ENCODE measurements at places on chromosomes 6 and 20.

DNA sequence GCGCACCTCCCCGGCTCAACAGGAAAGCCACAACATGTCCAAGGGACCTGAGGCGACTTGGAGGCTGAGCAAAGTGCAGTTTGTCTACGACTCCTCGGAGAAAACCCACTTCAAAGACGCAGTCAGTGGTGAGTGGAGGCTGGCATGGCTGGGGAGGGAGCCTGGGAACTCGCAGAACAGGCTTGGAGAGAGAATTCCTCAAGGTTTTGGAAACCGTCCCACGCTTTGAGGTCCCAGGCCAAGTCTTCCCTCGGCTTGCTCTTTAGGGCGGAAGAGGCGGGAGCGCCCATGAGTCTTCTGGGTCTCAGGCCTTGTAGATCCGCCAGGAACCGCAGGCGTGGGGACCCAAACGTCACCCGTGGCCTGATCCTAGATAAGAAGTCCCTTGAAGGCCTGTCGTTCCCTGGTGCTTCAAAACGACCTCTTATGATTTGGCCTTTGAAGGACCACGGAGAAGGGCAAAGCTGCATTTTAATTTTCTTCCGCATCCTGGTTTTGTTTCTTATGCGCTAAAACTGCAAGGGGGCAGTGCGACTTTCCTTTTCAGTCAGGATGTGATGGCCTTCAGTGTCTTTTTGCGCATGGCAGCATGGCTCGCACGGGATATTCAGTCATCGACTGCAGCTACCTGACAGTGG, 2.0 kb downstream of the LAMP5 start:
- DNase-seq: no peak

DNA sequence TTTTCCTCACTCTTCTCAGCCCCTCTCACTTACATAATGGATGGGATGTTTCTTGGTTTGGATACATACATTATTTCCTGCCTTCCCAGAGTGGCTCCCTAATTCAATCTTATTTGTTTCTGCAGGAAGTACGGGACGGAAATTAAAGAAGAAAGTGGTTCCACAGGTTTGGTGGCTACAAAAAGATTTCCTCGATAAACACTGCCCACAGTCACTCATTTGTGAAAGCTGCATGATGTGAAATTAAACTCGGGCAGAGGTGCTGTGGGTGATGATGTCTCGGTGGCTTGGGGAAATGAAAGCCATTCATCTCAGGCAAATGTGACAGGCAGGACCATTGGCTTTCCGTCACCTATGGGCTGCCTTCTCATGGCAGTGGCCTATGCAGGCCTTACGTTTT, 119.5 kb upstream of the KCNG1 start:
- no peak for DNase-seq

DNA sequence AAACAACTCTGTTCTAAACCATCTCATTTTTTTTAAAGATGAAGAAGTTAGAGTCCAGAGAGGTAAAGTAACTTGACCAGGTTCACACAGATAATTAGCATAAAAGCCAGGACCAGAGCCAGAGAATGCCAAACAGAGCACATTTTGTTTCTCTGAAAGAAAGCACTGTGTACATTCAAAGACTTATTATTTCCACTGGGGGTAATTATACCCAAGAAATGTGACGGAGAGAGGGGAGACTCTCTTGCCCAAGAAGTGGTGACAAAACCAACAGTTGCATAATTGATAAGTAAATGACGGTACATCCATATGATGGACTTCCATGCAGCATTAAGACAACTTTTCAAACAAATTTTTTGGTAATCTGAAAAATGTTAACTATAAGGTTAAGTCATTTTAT, 111.6 kb downstream of the RTN4IP1 start:
- no peak for DNase-seq

- DNase-seq: peak; percentile 16
Measured at GRCh38 chr20:1301031-1301529, 27.9 kb downstream of the SDCBP2 start.

- no peak for DNase-seq
Measured at GRCh38 chr6:137978252-137978896, 111.3 kb downstream of the TNFAIP3 start.

- no peak for DNase-seq
Measured at GRCh38 chr6:146408583-146408982, 135.1 kb upstream of the RAB32 start.

- no peak for DNase-seq
Measured at GRCh38 chr6:43671011-43671800, 16.4 kb downstream of the MRPS18A start.

GRCh38 chr6:121868206-121868605, 432.8 kb downstream of the GJA1 start:
- DNase-seq: no peak

GRCh38 chr6:134146268-134147033, 94.0 kb upstream of the SLC2A12 start:
- DNase-seq: no peak

DNA sequence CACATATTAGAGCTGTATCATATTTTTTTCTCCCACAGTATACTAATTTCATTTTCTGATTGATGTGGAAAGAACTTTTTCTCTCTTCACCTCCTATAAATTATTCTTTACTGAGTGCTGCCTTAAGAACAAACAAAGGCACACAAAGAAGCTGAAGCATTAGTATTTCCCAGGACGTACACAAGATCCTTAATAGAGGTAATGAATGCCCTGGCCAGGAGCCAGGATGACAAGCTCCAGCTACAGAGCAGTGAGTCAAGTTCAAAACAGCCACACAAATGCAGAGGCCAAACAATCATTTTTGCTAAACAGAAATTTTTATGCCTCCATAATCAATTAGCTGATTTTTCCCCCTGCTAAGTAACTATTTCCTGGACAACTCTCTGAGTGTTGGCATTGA, 639.6 kb downstream of the EPHA7 start:
- DNase-seq: no peak

- DNase-seq: no peak
Measured at GRCh38 chr20:61558726-61559125, 306.7 kb downstream of the CDH4 start.

- no peak for DNase-seq
Measured at GRCh38 chr20:25011261-25011660, 18.7 kb upstream of the APMAP start.

DNA sequence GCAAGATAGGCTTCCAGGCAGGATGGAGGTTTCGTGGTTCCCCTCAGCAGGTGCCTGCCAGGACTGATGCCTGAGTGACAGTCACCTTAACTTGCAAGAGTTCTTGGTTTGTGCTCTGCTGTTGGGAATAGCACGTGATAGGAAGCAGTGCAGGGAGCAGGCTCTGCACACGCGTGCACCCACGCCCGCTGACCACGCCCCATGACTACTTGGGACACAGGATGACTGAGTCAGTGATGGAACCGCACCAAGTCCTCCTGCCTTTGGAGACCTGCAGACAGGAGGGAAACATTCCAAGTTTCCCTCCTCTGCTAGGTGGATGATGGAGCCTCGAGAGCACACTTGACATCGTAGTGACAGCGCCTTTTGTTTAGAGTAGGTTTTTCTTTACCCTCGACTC, 164.2 kb downstream of the DTNBP1 start:
- DNase-seq: no peak

- no peak for DNase-seq
Measured at GRCh38 chr6:80182308-80182707, 75.8 kb downstream of the BCKDHB start.

DNA sequence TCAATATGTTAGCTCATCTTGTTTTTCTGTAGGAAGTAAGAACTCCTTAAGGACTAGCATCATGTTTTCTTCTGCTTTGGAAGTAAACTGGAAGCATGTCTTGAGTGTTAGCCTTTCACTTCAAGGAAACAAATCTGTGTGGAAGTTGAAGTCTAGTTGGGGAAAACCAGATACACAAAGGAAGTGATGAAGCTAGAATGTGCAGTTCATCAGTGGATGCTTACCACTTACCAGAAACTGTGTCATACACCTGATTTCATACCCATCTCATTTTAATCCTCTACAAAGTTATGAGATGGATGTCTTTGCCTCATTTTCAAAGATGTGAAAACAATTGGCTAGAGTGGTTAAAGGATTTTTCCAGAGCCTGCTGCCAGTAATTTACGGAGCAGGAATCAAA, 75.8 kb downstream of the TMEM170B start:
- no peak for DNase-seq

DNA sequence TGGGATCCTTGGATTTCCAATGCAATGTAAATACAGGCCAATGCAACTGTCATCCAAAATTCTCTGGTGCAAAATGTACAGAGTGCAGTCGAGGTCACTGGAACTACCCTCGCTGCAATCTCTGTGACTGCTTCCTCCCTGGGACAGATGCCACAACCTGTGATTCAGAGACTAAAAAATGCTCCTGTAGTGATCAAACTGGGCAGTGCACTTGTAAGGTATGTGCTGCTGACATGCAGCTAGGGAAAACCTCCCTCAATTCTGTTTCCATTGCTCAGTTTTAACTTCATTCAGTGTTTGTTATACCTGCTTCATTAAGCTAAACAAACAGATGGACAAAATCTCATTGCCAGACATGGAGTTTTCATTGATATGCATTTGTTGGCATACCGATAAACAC, 397.1 kb downstream of the ARHGAP18 start:
- DNase-seq: no peak

DNA sequence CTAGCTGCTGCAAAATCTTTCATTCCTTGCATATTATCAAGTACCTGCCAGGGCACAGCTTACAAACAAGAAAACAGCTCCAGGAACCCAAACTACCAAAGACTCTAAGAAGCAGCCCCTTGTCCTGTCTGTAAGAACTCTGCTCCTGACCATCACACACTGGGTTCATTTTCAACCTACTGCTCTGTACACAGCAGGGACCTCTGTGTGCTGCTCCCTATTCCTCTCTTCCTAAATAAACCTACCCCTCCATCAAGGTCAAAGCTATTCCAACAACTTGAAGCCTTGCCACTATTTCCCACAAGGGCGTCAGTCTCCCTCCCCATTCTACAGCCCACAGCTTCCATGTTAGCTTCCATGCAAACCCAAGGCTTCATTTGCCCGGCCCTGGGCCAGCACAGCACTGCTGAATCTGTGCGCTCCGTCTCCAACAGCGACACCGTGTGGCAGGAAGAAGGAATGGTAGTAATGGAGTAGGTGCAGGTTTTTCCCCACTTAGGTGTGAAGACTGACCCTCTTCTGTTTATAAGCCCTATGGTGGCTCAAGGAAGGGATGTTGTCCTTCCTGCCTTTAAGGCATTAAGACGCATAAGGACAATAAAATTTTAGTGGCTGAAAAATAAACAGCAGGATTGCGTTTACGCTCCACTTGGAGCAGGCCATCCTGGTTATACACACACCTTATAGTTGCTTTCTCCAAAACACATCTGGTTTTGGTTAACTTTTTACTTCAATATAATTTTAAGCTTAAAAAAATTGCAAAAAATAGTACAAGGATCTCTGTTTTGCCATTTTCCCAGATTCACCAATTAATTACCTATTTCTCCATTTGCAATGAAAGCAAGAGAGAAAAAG, 115.2 kb upstream of the NXT1 start:
- peak; percentile 33 for DNase-seq

- no peak for DNase-seq
Measured at GRCh38 chr6:17042422-17043147, 59.3 kb upstream of the STMND1 start.

DNA sequence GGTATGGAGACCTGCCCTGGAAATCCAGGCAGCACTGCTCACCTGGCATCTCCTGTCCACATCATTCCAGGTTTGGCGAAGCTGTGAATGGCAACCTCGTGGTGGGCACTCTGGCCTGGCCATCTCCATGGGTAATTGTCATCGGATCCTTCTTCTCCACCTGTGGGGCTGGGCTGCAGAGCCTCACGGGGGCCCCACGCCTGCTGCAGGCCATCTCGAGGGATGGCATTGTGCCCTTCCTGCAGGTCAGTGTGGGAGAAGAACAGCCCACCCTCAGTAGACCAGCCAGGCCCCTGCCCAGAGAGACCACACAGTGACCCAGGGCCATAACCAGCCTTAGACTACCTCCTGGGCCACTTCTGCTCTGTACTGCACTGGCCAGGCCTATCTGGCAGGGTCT, 15.9 kb downstream of the SLC12A5 start:
- no peak for DNase-seq

GRCh38 chr20:48875914-48876240, 45.6 kb upstream of the ARFGEF2 start:
- DNase-seq: peak; percentile 13

GRCh38 chr6:136739501-136739900, 52.8 kb downstream of the MAP3K5 start:
- DNase-seq: no peak

DNA sequence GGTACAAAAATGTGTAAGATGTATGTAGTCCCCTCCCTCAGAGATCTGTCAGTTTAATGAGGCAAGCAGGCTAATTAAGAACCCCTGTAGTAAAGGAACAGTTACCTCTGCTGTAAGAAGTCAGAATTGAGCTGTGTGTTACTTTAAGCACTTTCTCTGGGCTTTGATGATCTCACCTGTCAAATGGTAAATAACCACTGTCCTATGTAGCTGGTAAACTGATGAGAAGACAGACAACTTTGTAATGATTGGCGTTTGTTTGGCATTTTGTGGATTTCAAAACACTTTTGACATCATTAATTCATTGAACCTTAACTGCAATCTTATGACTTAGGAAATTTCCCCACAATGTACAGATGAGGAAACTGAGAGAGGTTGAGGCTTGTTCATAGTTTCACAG, 55.7 kb downstream of the RALY start:
- DNase-seq: no peak

DNA sequence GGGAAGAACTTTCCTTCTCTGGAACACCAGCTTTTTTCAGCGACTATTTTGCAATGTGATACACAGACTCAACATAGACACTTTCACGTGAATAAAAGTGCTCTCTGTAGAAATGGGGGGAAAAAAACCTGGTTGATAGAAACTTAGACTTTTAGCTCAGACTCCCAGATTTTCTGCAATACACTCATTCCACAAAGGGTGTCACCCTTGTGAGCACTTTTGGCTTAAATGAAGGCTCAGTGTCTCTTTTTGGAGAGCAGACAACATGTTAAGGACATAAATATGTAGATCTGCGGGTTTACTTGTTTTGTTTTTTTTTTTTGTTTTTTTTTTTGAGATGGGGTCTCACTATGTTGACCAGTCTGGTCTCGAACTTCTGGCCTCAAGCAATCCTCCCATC, 579.6 kb downstream of the PTPRT start:
- DNase-seq: no peak

GRCh38 chr6:13355043-13355945, 27.0 kb upstream of the TBC1D7 start:
- DNase-seq: no peak
